Naive thymus-derived CD8-positive, alpha-beta T cell (primary cell): ENCODE measurements at places on chromosomes 3 and 15.

DNA sequence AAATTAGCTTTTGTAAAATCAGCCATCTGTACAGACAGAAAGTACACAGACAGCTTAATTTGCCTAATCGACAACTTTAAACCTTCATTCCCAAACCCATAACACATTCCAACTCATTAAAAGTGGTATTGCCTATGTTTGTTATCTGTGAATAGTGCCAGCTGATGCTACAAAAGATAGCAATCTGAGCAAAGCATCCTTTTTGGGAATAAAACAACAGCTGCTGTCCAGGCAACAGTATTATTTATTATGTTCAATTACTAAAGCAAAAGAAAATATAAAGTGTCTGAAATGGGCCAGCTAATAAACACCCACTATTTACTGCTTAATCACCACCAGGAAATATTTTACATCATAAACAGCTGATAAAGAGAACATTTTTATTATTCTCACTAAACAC lies 134.8 kb upstream of the ABI3BP start:
- DNase-seq, result no peak

GRCh38 chr3:117820658-117821299 lies 1111.2 kb downstream of the TUSC7 start:
- no peak for DNase-seq

- DNase-seq, result no peak
Observed at GRCh38 chr3:194126790-194127189, 9.2 kb upstream of the HES1 start.

- peak; percentile 47 for DNase-seq
Observed at GRCh38 chr3:141255846-141256261, 24.2 kb downstream of the PXYLP1 start.

DNA sequence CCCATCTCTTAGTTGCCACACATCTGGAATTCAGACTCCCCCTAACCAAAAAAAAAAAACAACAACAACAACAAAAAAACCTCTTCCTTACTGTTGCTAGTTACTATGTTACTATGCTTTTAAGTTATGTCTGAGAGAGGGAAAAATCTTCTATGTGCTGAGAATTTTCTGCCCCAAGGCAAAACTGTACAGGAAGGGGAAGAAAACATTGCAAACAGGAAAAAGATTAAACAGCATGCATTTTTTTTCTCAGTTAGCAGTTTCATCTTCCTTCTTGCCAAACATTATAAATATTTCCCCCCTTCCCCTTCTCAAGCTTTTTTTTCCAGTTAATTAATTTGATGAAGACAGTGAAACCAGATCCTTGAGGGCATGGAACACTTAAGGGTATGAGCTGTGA lies 1.1 kb upstream of the CD200R1 start:
- no peak for DNase-seq

- DNase-seq, result no peak
Observed at GRCh38 chr15:68653801-68654200, 75.0 kb downstream of the CORO2B start.

DNA sequence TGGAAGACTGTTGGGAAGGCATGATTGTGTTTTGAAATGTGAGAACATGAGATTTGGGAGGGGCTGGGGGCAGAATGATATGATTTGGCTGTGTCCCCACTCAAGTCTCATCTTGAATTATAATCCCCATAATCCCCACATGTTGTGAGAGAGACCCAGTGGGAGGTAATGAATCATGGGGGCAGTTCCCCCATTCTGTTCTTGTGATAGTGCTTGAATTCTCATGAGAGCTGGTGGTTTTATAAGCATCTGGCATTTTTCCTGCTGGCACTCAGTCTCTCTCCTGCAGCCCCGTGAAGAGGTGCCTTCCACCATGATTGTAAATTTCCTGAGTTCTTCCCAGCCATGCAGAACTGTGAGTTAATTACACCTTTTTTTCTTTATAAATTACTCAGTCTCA lies 430.5 kb downstream of the OTOL1 start:
- DNase-seq, result no peak

DNA sequence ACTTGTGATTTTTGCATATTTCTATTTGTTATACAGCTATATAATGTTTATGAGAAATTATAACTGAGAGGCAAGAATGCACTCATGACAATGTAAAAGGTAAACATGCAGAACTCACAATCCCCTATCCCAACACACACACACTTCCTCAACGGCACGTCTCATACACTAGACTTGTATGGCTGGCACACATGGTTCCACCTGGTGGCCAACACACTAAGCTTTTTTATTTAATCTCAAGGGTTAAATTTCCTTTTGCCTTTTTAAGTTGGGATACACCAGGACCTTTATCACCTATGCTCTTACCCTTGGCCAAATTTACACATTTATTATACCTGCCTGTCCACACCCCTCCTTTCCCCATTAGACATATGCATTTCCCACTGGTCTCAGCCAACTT lies 88.6 kb upstream of the PSMD6 start:
- no peak for DNase-seq

- no peak for DNase-seq
Observed at GRCh38 chr15:96342406-96343112, 12.1 kb downstream of the NR2F2 start.

DNA sequence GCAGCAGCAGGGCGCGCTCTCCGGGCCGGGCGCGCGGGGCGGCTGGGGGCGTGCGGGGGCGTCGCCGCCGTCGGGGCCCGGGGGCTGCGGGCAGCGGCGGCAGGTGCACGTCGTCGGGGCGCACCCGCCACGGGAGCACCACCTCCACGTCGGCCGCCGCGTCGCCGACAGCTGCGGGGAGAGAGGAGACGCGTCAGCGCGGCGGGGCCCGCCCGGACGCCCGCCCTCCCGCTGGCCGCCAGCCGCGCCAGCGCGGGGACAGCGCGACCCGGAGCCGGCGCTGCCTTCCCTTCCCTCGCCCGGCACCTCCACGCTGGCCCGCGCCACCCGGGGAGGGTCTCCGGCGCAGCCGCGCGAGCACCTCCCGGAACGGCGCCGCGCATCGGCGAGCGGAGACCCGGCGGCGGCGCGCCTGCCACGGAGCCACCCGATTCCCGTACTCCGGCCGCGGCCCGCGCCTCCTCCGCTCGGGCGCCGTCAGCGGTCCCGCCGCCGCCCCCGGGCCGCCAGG lies 481 bp downstream of the ADAMTS17 start:
- no peak for DNase-seq

DNA sequence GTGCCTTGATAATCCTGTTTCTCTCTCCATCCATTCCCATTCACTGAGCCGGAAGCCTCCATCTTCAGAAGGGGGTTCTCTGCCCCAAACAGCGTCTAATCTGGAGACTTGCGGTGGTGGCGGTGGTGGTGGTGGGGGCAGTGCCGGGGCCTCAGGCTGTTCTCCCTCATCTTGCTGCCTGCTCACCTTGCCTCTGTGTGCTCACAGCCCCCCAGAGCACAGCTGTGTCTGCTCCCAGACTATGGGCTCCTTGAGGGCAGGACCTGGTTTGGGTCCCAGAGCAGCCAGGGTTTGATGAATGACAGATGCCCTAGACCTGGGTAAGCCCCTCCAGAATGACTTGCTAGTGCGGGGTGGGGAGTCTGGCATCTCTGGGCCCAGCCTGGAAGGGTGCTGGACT lies 430 bp upstream of the PSTPIP1 start:
- no peak for DNase-seq

DNA sequence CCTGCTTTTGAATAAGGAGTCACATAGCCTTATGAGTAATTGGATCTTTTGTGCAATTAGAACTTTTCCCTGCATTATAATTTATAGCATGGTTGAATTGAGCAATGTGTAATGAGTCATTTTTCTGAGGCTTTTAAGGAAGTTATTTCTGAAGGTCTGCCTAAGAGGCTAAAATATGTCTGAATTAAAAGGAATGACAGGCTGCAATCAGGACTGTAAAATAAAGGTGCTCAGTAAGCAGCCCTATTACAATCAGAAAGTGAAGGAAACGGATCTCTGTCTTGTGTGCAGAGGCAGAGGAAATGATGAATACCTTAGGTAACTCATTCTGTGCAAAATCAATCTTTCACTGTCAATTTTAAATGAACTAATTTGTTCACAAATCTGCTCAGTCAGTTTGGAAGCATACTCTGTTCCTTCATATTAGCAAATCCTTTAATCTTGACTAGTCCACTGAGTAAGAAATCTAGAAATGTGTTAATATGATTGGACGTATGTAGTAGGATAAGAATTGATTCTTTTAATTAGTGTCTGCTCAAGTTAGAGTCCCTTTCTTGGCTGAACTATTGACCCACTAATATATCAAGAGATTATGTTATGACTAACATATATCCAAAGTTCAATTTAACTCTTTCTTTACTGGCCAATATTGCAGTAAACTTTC lies 290.1 kb downstream of the ZIC1 start:
- DNase-seq, result no peak

- no peak for DNase-seq
Observed at GRCh38 chr3:40024526-40024925, 215.1 kb downstream of the MYRIP start.

DNA sequence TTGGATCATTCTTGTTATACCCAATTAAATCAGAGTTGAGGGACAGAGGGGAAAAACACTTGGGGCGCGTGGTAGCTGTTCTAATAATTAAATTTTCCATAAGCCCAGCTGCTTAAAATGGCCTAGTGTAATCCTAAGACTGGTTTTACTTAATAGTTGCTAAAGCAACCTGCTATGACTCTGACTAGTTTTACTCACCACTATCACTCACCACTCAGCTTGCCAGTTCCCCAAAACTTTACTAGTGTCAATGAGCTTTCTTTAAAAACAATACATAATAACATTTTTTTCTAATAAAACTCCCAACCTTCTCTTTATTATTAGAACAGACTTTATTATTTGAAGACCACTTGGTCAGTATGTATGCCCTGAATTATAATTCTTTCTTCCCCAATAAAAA lies 49.6 kb downstream of the ECT2 start:
- DNase-seq, result no peak

GRCh38 chr3:177213801-177214535 lies 16.7 kb upstream of the TBL1XR1 start:
- DNase-seq, result no peak

- DNase-seq, result no peak
Observed at GRCh38 chr3:122948408-122948807, 79.2 kb downstream of the SEMA5B start.

DNA sequence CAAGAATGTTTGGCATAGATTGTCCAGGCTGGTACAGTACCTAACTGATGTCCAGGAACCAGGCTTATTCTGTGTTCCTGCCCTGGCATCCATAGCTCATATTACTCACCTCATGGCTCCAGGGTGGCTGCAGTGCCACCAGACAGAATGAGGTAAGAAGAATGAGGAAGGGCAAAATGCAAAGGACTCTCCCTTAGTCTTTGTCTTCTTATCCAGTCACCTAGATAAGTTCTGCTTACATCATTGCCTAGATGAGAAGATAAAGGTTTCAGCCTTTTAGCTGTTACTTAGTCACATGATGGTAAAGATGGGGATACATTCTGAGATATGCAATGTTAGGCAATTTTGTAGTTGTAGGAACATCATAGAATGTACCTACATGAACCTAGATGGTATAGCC lies 45.8 kb downstream of the CHP1 start:
- DNase-seq, result no peak

DNA sequence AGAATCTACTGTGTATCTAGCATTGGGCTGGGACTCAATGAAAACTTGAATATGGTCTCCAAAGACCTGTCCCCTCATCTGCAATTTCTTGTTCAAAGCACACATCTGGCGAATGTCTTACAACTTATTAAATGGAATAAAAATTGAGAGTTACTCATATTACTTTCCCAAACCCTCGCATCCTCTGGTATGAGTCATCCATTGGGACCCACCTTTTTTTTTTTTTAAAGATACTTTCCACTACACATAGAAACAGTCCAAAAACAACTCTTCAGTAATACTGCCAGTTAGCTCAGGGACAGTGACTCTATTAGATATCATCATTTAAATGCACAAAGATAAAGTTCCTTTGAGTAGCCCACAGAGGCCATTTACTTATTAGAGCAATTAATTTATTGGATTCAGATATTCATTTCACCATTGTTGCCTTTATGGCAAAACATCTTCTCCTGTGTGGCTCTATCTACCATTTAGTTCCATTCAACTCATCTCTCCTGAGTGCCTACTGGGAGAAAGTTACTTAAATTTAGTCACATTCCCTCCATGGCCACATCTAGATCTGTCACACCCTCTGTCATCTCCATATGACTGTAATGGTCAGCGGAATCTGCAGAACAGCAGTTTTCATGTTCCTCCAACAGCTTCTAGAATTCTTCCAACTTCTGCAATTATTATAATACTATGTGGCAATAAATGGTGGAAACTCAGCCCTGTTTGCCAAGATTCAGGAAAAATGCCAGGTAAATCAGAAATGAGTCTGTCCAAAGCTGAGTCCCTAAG lies 77.9 kb upstream of the ARHGEF3 start:
- DNase-seq, result no peak

- no peak for DNase-seq
Observed at GRCh38 chr15:33754242-33754641, 214.1 kb upstream of the CHRM5 start.

- no peak for DNase-seq
Observed at GRCh38 chr3:22318325-22318724, 567.3 kb upstream of the ZNF385D start.

- no peak for DNase-seq
Observed at GRCh38 chr3:149954812-149955211, 15.9 kb downstream of the PFN2 start.

DNA sequence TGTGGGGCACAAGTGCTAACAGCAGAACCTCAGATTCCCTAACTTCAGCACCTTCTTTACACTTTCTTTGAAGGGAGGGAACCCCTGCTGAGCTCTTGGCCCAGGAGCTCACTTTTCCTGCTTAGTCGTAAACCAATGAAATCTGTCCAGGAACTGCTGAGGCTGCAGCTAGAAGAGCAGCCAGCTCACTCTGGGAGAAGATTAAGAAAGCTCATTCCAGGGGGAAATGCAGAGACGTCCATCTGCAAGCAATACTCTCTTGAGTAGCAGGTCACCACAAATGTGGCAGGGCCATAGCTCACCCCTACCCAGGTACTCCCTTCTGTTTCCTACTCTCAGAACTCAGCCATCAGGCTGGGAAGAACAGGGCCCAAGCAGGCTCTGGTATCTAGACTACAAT lies 103.3 kb downstream of the WDR76 start:
- DNase-seq, result no peak

DNA sequence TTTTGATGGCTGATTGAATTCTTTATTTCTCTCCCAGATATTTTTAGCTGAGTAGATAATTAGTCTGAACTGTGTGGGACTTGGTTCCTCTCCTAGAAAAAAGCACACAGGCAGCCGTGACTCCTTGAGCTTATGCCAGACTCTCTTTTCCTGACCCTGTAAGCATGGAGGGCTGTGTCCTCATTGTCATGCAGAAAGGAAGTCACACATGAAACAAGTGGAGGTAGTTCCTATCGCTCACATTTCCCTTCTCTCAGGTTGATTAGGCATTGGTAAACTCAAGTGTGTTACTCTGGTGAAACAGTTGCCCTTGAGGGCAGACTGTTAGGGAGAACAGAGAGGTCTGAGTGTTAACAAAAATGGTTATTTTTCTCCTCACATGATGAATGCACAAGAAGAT lies 6.3 kb upstream of the RTP4 start:
- DNase-seq, result no peak

- DNase-seq, result no peak
Observed at GRCh38 chr3:63927422-63928280, 15.5 kb upstream of the SCAANT1 start.
